ENCODE measurements at places on chromosomes 16 and 17.

GRCh38 chr16:48250520-48251278, 3.4 kb upstream of the ABCC11 start:
- DNase-seq: no peak

GRCh38 chr17:604765-605164, 109.9 kb downstream of the VPS53 start:
- DNase-seq: no peak

DNA sequence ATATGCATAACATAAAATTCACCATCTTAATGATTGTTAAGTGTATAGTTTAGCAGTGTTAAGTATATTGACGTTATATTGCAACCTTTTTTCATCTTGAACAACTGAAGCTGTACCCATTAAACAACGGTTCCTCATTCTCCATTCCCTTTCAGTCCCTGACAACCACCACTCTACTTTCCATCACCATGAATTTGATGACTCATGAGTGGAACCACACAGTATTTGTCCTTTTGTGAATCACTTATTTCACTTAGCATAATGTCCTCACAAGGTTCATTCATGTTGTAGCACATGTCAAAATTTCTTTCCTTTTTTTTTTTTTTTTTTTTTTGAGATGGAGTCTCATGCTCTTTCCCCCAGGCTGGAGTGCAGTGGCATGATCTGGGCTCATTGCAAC, 46.0 kb downstream of the HOXB1 start:
- no peak for DNase-seq

- no peak for DNase-seq
These were observed 289.8 kb downstream of the SLC39A11 start for GRCh38 chr17:72802726-72803125.

DNA sequence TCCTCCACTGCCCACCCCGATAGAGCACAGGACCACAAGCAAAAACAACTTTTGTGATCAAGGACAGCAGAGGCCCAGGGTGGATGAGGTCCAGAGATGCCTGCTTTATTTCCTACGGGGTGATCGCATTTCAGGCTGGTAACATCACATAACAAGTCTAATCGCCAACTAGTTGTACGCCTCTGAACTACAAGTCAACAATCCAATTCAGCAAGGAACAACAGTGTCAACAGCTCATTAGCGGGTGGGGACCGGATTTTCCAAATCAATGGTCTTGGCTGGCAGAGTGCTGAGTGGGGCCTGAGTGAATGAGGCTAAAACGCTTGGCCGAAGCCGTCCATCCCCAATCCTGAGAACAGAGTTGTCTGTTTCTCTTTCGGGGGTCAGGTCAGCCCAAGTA, 17.1 kb downstream of the MRM3 start:
- no peak for DNase-seq

GRCh38 chr16:491220-491919, 36.1 kb upstream of the CAPN15 start:
- no peak for DNase-seq

DNA sequence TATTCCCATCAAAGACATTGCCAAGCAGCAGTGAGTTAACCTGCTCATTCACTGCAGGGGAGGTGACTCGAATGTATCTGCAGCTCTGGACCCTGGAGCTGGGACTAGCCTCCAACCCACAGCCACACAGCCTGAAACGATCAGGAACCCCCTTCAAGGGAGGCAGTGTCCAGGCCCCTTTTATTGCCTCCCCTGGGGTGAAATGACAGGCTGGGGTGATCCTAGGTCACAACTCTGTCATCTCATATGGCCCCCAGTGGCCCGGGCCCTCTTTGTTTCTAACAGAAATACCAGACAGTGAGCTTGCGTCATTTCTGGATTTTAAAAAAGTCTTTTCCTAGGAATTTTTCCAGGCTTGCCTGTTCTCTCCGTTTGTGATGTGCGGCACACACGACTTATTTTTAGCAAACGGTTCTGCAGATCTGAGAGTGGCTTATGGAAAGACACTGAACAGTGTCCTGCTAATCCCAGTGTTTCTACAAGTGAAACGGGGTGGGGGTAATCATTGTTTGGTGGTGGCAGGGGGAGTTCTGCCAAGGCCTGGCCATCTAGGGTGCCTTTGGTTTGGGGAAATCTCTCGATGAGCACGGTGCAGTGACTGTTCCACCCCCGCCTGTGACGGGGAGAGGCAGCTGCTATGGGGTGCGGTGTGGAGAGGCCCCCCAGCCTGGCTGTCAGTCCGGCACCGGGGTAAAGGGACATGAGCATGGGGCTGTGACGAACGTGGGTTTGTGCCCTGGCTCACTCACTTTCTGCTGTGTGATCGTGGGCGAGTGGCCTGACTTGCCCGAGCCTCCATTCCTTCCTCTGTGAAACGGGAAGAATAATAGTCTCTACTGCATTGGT, 27.2 kb downstream of the NAGPA start:
- no peak for DNase-seq

DNA sequence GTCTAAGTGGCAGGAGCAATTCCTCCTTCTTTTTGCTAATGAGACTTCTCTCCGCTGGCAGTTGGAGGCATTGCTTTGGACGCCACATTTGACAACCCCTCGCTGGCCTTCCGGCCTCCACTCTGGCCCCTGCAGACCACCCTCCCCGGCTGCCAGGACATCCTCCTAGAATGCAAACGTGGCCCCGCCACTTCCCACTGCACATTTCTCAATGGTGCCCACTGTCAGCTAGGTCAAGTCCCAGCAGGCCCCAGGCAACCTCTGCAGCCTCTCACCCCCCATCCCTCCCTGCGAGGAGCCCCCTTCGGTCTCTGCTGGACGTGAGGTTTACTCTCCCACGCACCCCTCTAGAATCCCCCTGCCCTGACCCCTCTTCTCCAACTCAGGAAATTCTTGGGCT, 250.3 kb downstream of the FOXL1 start:
- no peak for DNase-seq

DNA sequence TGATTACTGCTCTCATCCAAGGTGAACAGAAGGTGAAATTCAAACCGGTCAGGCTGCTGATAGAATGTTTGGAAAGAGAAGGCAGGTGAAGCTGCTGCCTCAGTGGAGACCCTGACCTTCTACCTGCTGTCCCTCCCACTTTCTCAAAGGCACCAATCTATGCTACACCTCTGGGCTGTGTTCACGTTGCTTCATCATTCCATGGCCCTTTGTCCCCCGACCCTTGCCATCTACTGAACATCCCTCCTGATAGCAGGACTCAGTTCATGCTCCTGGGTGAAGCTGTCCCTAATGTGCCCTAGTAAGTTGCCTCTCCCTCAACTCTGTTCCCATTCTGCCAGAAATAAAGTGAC, 44.2 kb upstream of the SOX9 start:
- no peak for DNase-seq

DNA sequence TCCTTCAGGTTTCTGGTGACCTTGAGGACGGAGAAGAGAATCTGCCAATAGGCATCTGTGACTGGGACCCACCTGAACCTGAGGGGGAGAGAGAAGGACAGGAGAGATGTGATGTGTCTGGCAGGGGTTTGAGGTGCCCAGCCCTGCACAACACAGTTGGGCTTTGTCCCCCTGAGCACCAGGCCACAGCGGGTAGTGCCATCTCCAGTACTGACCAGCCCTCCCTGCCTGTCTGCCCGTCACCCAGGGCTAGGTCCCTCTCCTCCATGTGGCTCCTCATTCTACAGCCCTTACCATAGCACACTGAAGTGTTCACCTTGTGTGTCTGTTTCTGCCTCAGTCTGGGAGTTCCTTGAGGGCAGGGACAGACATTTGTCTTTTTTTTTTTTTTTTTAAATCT, 30.8 kb downstream of the NLRP1 start:
- no peak for DNase-seq

DNA sequence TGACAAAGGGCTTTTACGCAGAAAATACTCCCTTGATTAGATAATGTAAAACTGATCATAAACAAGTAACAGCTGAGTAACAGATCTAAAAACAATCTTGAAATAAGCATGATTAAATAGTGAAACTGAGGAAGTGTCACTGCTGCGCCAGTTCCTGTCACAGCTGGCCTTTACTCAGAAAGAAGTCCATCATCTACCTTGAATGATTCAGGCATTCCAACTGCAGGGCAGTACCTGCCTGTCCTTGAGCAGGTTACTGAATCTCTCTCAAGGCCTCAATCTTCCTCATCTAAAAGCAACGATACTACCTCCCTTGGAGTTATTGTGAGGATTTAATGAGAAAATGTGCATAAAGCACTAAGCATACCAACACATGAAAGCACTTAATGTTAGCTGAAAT, 12.7 kb downstream of the PHLPP2 start:
- DNase-seq: no peak

GRCh38 chr16:73231944-73232554, 184.1 kb upstream of the ZFHX3 start:
- DNase-seq: no peak

DNA sequence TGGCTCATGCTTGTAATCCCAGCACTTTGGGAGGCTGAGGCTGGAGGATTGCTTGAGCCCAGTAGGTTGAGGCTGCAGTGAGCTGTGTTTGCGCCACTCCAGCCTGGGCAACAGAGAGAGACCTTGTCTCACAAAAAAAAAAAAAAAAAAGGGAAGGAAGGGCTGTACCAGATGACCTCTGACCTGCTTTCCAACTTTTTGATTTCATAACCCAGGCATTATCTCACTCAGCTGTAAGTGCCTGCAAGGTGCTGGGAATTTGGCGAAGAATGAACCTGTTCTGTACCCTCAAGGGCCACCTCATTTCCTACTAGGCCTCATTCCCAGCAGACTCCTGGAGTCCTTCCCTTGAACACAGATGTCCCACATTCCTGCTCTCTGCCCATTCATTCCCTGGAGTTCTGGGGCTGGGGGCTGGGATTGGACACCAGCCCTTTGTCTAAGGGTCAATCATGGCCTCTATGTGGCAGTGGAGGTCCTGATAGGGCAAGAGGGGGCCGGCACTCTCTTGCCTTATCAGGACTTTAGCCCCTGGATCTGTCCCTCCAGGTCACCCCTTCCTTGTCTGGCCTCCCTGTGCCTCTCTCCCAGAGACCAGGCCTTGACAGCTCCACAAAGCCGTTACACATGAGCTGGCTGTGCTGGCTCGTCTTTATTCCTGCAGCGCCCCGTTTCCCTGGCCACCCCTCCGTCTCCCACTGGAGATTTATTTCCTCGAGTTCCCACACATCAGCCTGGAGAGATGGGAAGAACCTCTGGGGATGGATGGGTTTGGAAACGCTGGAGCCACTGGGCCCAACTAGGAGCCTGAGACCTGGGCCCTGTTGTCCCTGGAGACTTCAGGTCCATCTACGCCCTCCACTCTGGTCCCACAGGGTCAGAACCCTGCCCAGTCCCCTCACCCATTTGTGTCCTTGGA, 821 bp upstream of the GFAP start:
- DNase-seq: no peak

- no peak for DNase-seq
These were observed 23.6 kb upstream of the ENPP7 start for GRCh38 chr17:79706931-79707850.

GRCh38 chr17:72466606-72467005, 345.8 kb downstream of the SOX9 start:
- no peak for DNase-seq

GRCh38 chr16:63563819-63564505, 1527.7 kb upstream of the CDH8 start:
- no peak for DNase-seq

DNA sequence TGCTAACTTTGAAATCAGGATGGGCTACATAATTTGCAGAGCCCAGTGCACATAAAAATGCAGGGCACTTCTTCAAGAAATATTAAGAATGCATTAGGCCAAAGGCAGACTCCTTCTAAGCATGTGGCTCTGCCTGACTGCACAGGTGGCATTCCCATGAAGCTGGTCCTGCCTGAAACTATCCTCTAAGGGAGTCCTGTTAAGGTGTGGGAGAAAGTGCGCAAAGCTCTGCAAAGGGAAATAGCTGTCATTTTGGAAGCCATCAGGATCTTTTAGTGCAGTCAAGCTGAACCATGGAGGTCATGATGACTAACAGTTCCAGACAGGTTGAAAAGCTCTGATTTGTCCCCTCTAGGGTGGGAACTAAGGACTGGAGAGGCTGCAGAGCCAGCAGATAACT, 41.9 kb upstream of the CRHR1 start:
- DNase-seq: no peak

GRCh38 chr16:65181071-65181561, 59.3 kb upstream of the CDH11 start:
- DNase-seq: no peak

DNA sequence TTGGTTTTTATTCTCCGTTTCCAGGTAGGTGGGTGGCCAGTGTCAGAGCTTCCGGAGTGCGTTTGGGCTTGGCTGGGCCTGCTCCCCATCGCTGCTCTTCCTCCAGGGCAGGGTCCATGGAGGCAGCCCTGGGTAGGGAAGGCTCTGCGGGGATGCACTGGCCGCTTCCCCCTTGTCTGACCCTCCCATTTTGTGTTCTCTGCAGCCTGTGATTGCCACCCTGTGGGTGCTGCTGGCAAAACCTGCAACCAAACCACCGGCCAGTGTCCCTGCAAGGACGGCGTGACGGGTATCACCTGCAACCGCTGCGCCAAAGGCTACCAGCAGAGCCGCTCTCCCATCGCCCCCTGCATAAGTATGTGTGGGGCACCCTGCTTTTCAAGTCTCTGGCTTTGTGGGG, 158.3 kb downstream of the NTN1 start:
- DNase-seq: no peak

GRCh38 chr17:39737206-39737759, 455 bp upstream of the GRB7 start:
- no peak for DNase-seq

DNA sequence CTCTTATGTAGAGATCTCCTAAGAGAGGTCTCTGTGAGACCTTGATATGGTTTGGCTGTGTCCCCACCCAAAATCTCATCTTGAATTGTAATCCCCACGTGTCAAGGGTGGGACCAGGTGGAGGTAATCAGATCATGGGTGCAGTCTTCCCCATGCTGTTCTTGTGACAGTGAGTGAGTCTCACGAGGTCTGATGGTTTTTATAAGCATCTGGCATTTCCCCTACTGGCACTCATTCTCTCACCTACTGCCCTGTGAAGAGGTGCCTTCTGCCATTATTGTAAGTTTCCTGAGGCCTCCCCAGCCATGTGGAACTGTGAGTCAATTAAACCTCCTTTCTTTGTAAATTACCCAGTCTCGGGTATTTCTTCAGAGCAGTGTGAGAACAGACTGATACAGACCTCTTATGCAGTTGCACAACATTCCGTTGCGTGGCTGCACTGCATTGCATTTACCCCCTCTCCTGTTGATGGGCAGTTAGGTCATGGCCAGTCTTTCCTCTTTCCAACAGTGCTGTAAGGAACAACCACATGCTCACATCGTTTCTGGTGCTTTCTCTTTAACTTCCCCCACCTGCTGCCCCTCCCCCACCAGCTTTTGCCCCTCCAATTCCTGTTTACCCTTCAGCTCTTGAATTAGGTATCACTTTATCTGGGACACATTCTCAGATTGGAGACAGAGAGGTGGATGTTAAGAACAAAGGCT, 43.6 kb upstream of the MED9 start:
- DNase-seq: no peak

- no peak for DNase-seq
These were observed 87.5 kb downstream of the SEC14L1 start for GRCh38 chr17:77228241-77228752.

DNA sequence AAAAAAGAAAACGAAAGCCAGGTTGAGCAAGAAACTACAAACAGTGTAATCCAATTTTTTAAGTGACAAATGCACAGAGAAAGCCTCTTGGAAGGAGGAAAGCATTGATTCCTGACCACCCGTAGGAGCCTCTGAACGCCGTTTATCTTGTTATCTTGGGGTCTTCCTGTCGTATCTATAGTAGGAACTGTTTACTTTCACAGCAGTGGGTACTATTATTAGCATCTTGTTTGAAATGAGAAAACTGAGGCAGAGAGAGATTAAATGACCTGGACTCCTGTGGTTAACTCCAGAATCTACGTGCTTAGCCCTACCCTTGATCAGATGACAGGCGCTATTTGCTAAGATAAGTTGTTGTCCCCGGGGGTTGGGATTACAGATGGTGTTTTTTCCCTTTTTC, 196.7 kb upstream of the FOXF1 start:
- DNase-seq: no peak

- no peak for DNase-seq
These were observed 21.3 kb upstream of the CDH15 start for GRCh38 chr16:89150090-89150835.
